ENCODE measurements at places on chromosomes 11 and 22.

- H3K36me3 ChIP-seq = no peaks in the 10 kb centered on the region
- no peak overlapping the region for H3K27ac ChIP-seq
- DNase-seq = no peak
- no peak overlapping the region for H3K4me3 ChIP-seq
- no peaks in the 10 kb centered on the region for H3K27me3 ChIP-seq
Measured at GRCh38 chr11:34280945-34281872, 76.6 kb downstream of the ABTB2 start.

- no peaks in the 10 kb centered on the region for H3K36me3 ChIP-seq
- no peak overlapping the region for H3K27ac ChIP-seq
- peaks cover 10% of the 10 kb centered on the region for H3K4me1 ChIP-seq
- peak overlapping the region; percentile 73 for H3K4me3 ChIP-seq
Measured at GRCh38 chr11:46296059-46296527, 18.6 kb downstream of the CREB3L1 start.

GRCh38 chr11:130510407-130511006, 62.1 kb downstream of the ADAMTS15 start:
- no peaks in the 10 kb centered on the region for H3K36me3 ChIP-seq
- H3K4me1 ChIP-seq = no peaks in the 10 kb centered on the region
- H3K4me3 ChIP-seq = no peak overlapping the region
- no peak for DNase-seq
- H3K27me3 ChIP-seq = peaks cover 5% of the 10 kb centered on the region

DNA sequence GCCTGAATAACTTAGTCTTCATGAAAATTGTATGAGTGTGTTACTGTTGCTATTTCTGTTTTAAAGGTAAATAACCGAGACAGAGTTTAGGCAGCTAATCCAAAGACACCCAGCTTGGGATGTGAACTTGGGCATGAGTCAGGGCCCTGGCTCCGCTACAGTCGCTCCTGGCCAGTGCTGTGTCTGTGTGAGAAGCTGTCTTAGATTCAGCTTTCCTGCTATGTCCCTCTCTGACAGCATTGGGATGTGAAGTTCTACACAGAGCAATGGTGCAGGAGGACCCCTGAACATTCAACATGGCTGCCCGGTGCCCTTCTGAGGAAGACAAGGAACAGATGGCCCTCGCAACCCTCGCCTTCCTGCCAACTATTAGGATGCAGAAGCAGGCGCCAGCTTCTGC, 49.4 kb downstream of the GALNT18 start:
- H3K27ac ChIP-seq = no peak overlapping the region
- DNase-seq = no peak
- H3K4me3 ChIP-seq = no peak overlapping the region
- no peaks in the 10 kb centered on the region for H3K36me3 ChIP-seq
- peaks cover 4% of the 10 kb centered on the region for H3K27me3 ChIP-seq

DNA sequence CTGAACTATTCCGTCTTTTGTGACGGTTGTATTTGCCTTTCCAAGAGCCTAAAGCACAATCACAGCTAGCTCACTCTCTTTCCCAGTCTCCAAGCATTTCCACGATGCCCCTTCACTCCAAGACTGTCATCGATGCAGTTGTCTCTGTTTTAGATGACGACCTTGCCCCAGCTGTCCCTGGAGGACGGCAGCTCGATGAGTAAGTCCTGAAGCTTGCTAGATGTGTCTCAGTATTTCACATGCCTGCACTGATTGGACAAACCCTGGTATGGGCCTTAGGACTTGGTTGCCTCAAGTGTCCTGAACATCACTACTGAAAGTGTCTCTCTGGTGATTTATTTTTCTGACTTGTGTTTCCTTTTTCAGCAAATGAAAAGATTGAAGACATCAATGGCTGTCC, 129.9 kb downstream of the NAV2 start:
- H3K36me3 ChIP-seq = no peaks in the 10 kb centered on the region
- H3K27ac ChIP-seq = no peak overlapping the region
- DNase-seq = no peak
- H3K27me3 ChIP-seq = peaks cover 3% of the 10 kb centered on the region
- no peaks in the 10 kb centered on the region for H3K4me1 ChIP-seq

- DNase-seq = no peak
- no peak overlapping the region for H3K4me3 ChIP-seq
- no peaks in the 10 kb centered on the region for H3K4me1 ChIP-seq
Measured at GRCh38 chr22:34297536-34298120, 377.4 kb upstream of the LARGE1 start.

DNA sequence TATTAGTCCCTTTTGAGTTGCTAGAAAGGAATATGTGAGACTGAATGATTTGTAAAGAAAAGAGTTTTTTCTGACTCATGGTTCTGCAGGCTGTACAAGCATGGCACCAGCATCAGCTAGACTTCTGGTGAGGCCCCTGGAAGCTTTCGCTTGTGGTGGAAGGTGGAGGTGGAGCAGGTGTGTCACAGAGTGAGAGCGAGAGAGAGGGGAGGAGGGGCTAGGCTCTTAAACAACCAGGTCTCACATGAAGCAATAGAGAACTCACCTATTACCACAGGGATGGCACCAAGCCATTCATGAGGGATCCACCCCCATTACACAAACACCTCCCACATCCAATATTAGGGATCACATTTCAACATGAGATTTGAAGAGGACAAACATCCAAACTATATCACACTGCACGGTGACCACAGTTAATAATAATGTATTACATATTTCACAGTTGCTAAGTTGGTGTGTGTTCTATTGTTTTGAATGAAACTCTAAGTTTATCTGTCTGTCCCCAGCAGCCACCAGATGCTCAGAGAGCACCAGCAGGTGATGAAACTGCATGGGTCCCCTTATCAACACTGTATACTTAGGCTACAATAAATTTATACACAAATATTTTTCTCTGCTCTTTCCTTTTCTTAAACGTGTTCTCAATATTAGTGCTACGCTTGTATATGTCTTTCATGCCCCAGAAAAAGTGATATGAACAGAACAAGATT, 14.1 kb downstream of the ZFP91 start:
- DNase-seq = no peak
- peak overlapping the region; percentile 32 for H3K27ac ChIP-seq

GRCh38 chr11:559020-559620, 1.4 kb downstream of the LMNTD2 start:
- peaks cover 11% of the 10 kb centered on the region for H3K4me1 ChIP-seq
- no peak overlapping the region for H3K27ac ChIP-seq
- no peak overlapping the region for H3K4me3 ChIP-seq
- H3K36me3 ChIP-seq = no peaks in the 10 kb centered on the region

DNA sequence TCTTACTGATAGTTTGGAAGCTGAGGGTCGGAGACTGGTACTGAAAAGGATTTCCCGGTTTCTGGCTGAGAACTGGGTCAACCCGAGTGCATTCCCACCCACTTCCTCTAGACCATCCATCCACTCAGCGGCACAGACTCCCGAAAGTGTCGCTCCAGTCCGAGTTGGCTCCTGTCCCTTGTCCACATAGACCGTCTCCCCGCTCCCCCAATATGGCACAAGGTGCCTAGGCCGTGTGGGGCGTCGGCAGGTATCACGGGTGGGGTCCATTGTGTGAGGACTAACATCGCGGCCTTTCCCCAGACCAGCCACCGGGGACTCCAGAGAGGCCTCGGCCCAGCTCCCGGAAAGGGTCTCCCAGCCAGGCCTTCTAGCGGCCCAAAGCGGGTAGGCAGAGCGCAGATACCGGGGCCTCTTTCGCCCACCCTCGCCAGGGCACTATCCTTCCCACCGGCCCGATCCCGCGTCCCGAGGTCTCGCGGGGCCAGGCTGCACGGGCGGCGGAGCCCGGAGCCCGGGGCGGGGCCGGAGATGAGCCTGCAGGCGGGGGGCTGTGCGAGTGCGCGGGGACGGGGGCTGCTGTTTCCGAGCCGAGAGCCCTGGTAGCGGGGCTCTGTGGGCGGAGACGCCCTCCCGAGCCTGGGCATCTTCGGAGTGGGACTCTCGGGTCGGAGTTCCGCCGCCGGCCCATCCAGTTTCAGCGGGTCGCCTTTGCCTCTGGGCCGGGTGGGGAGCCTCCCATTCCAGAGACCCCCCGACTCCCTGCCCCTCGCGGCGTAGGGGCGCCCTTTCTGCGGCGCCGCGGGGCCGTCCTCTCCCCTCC, 21.1 kb downstream of the SERPINH1 start:
- no peaks in the 10 kb centered on the region for H3K36me3 ChIP-seq
- peaks cover 19% of the 10 kb centered on the region for H3K4me1 ChIP-seq
- DNase-seq = peak; percentile 74
- peak overlapping the region; percentile 76 for H3K4me3 ChIP-seq

GRCh38 chr11:95711162-95711944, 78.2 kb downstream of the FAM76B start:
- peak overlapping the region; percentile 6 for H3K4me3 ChIP-seq
- peaks cover 45% of the 10 kb centered on the region for H3K4me1 ChIP-seq
- DNase-seq = no peak
- peaks cover 2% of the 10 kb centered on the region for H3K27me3 ChIP-seq

DNA sequence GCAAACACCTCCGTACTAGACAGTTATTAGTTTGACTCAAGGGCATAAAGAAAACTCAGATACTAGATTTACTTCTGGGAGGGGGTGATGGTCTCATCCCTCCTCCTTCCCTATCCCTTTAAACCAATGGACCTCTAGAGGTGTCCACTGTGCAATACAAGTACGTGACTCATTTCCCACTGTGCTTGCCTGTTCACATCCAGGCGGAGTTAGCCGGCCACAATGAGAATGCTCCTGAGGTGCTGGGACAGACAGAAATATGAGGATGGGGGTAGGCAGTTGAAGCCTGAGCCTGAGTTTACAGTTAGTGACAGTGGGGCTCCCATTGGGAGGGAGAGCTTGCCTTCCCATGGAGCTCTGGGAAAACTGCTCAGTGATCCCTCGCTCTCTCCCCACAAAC, 8.4 kb upstream of the PMM1 start:
- H3K27ac ChIP-seq = no peak overlapping the region
- no peak for DNase-seq
- H3K4me3 ChIP-seq = no peak overlapping the region
- H3K36me3 ChIP-seq = peaks cover 33% of the 10 kb centered on the region

DNA sequence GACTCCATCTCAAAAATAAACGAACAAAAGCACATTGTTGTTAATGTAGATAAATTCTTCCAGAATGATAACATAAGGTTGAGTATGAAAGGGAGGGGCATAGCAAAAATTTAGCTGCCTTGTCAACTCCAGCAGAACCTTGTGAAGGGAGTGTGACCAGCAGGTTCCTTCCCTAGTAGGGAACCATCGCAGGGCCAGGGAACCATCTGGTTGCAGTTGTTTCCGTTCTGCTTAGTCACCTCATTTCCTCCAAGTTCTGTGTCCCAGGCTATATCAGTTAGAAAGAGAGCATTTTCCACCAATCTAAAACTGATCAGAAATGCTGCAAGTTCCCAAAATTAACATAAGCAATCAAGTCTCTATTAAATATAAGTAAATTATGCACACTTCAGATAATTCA, 126.7 kb upstream of the BLID start:
- DNase-seq = no peak
- H3K36me3 ChIP-seq = no peaks in the 10 kb centered on the region

DNA sequence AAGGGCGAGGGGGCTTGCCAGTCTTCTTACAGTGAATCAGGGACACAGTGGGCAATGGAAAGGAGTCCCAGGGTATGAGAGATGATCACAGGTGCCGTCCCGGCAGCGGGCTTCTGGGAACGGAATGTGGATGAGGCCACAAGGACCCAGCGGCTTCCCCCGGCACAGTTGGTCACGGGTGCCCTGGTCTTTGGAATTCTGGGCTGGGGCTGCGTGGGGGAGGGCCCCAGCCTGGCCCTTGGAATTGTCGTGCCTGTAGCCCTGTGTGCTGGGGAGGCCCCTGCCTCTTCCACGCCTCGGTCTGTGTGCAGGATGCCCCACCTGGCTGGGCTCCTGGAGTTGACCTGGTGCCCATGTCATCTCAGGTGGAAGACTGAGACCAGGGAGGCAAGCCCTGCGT, 76.6 kb downstream of the FBLN1 start:
- DNase-seq = no peak
- H3K36me3 ChIP-seq = no peaks in the 10 kb centered on the region
- H3K4me3 ChIP-seq = no peak overlapping the region
- H3K27me3 ChIP-seq = peaks cover 15% of the 10 kb centered on the region

- no peak for DNase-seq
- no peaks in the 10 kb centered on the region for H3K36me3 ChIP-seq
- H3K27ac ChIP-seq = no peak overlapping the region
- peaks cover 3% of the 10 kb centered on the region for H3K4me1 ChIP-seq
- H3K4me3 ChIP-seq = no peak overlapping the region
Measured at GRCh38 chr11:113248702-113249490, 65.5 kb upstream of the TTC12 start.

GRCh38 chr22:44573451-44573850, 75.4 kb upstream of the RTL6 start:
- no peaks in the 10 kb centered on the region for H3K4me1 ChIP-seq
- no peak overlapping the region for H3K4me3 ChIP-seq
- no peak for DNase-seq
- no peaks in the 10 kb centered on the region for H3K36me3 ChIP-seq
- H3K27me3 ChIP-seq = peaks cover 14% of the 10 kb centered on the region

GRCh38 chr11:113591117-113591516, 115.0 kb downstream of the TMPRSS5 start:
- no peak overlapping the region for H3K4me3 ChIP-seq
- DNase-seq = no peak
- peaks cover 25% of the 10 kb centered on the region for H3K27me3 ChIP-seq
- H3K36me3 ChIP-seq = no peaks in the 10 kb centered on the region

DNA sequence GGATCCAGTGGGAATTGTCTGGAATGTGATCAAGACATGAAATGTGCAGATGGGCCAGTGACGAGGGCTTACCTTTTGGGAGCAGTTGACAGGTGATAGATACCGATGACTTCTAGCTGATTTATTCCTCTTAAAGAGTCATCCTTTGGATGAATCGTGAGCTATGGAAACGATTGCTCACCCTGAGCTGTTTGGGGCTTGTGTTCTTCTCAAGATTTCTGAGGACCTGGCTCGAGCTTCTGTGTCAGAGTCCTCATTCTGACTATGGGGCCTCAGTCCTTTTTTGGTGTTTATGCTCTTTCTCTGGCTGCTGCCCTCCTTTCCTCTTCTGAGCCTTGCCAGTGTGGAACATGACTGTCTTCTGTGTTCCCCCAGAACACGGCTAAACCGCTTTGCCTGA, 11.9 kb upstream of the AMPD3 start:
- no peaks in the 10 kb centered on the region for H3K27me3 ChIP-seq
- peak overlapping the region; percentile 88 for H3K27ac ChIP-seq
- H3K4me3 ChIP-seq = peak overlapping the region; percentile 52
- no peaks in the 10 kb centered on the region for H3K36me3 ChIP-seq

DNA sequence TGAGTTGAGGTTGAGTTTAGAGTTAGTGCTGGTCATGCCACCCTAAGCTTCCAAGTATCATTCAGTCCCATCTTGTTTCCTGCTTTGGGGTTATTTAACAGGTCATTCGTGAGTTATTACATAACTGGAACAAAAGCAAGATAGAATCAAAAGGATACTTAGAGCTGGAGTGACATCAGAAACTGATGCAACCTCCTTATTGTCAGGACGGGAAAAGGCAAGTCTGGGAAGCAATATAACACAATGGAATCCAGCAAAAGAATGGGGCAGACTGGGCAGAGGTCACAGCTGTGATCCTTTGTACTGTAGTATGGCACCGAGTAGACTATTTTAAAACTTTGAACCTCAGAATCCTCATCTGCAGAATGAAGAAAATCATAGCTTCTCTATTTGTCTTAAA, 4.4 kb upstream of the PRSS23 start:
- peaks cover 12% of the 10 kb centered on the region for H3K4me1 ChIP-seq
- H3K4me3 ChIP-seq = no peak overlapping the region
- peaks cover 52% of the 10 kb centered on the region for H3K27me3 ChIP-seq
- no peak for DNase-seq
- H3K27ac ChIP-seq = no peak overlapping the region

Data from activated naive CD8-positive, alpha-beta T cell treated with anti-CD3 and anti-CD28 coated beads, Interleukin-2, amount 50 U/mL, for 24 hours (primary cell).